K562 (cell line): ENCODE measurements at places on chromosomes 5 and 9.

DNA sequence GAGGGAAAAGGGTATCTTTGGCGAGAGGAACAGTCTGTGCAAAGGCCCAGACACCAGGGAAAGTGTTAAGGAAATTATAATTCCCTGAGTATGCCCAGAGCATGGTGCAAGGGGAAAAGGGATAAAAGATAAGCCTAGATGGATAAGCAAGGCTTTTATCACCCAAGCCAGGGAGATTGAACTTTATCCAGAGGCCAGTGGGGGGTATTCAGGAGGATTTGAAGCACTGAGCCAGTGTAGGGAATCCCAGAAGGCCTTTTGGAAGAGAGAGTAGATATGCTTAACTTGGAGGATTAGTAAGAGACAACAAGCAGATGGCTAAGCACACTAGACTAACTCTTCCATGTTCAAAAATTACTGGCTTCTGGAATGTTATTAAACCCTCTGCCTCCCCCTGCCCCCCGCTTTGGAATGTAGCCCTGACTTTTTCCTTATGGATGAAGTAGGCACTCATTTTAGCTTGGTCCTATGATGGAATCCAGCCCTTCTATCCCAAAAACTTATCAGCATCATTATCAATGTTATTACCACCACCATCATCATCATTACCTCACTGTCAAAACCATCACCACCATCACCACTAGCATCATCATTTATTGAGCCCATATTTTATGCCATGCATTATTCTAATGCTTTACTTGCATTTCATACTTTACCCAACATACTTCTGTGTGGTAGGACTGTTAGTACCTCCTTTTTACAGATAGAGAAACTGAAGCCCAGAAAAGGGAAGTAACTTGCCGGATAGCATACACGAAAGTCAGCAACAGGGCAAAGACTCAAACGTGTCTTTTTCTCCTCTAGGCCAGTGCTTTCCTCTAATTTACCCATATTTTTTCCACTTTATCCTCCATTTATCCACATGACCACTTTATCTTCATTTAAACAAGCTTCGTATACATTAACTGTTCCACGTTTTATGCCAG lies 237.0 kb downstream of the PAPPA start:
- no peaks in the 10 kb centered on the region for H3K27me3 ChIP-seq
- H3K4me3 ChIP-seq: no peak overlapping the region
- no peaks in the 10 kb centered on the region for H3K36me3 ChIP-seq
- H3K27ac ChIP-seq: no peak overlapping the region
- no peak for DNase-seq

DNA sequence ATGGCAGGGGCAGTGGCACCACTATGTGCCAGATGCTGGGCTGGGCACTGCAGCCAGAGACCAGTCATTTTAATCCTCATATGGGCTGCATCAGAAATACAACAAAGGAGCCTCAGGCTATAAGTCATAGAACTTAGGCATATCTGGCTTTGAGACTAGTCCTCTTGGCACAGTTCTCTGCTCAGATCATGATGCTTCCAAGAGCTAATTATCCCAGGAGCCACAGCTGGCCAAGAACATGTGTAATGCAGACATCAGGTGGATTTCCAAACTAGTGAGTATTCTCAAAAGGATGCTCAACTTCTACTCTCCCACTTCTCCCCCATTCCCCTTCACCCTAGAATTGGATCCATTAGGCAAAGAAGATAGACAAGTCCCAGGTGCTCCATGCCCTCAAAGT lies 562.2 kb upstream of the TRPC7 start:
- H3K36me3 ChIP-seq: no peaks in the 10 kb centered on the region
- H3K27ac ChIP-seq: no peak overlapping the region
- no peaks in the 10 kb centered on the region for H3K4me1 ChIP-seq
- H3K4me3 ChIP-seq: no peak overlapping the region
- no peak for DNase-seq
- H3K27me3 ChIP-seq: no peaks in the 10 kb centered on the region

DNA sequence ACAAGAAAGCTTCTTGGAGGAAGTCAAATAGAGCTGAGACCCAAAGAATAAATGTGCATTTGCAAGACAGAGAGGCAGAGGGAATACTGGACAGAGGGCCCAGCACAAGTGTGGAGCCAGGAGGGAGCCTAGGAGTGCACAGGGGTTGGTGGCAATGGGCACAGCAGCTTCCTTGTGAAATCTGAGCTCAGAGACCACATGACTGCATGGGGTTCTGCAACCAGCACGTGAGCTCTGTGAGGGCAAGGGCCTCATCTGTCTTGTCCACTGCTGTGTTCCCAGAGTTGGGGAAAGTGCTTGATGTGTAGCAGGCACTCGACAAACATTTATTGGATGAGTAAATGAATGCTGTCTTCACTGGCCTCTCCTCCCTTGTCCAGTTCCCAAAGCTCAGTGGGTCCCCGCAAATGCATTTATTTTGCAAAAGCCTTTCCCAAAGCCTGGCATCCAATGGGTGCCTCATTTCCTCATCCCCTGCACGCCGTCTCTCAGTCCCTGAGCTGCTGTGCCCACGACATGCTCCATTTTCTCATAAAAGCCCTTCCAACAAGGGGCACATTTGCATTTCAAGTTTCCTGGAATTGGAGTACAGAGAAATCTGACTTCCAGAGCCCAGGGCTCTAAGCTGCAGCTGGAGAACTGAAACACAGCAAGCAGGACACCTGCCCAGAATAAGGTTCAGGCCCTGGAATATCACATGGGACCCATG lies 58.5 kb downstream of the KCNIP1 start:
- H3K27me3 ChIP-seq: peaks cover 9% of the 10 kb centered on the region; the same call in 1 of the 2 replicates
- no peak overlapping the region for H3K27ac ChIP-seq
- H3K4me3 ChIP-seq: no peak overlapping the region
- no peaks in the 10 kb centered on the region for H3K4me1 ChIP-seq
- H3K36me3 ChIP-seq: no peaks in the 10 kb centered on the region

DNA sequence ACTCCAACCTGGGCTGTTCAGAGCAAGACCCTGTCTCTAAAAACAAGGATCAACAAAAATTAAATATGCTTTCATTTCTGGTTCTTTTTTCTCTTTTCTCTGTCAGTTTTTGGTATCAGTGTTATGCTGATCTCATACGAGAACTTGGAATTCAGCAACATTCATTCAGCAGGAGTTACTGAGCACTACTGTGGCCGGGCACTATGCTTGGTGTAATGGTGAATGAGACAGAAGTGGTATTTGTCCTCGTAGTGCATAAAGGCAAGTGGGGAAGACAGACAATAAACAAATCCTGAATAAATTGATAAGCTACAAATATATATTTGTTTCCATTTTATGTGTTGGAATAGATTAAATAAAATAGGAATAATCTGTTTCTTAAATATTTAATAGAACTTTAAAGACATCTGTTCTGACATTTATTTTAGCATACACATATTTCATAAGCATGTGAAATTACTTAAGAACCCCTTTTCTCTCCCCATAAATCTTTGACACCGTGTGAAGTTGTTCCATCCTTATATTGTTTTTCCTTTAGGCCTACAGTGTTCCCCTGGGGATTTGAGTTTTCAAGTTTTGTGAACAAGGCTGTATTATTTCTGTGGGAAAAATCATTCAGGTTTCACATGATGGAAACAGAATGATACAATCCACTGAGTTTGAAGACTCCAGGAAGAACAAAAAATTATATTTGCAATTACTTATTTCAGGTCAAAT lies 24.6 kb downstream of the UBAP1 start:
- peaks cover 4% of the 10 kb centered on the region; the same call in 1 of the 3 replicates for H3K4me1 ChIP-seq
- H3K27me3 ChIP-seq: no peaks in the 10 kb centered on the region

DNA sequence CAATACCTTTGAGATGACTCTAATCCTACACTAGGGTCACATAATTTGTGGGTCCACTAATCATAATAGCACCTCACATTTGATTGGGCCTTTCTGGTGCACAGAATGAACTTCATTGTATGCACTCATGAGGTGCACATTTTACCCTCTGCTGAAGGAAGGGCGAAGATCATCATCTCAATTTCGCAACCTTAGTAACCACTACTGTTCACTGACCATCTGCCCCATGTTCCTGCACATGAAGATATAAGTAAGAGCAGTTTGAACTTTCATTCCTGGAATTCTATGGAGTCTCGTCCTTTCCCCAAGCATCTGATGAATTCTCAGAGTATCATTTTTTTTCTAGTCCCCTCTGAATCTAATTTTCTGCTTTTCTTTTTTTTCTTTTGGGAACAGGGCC lies 21.2 kb downstream of the GAS1 start:
- H3K27me3 ChIP-seq: no peaks in the 10 kb centered on the region
- H3K36me3 ChIP-seq: no peaks in the 10 kb centered on the region
- DNase-seq: no peak
- H3K4me3 ChIP-seq: no peak overlapping the region
- H3K4me1 ChIP-seq: no peaks in the 10 kb centered on the region

DNA sequence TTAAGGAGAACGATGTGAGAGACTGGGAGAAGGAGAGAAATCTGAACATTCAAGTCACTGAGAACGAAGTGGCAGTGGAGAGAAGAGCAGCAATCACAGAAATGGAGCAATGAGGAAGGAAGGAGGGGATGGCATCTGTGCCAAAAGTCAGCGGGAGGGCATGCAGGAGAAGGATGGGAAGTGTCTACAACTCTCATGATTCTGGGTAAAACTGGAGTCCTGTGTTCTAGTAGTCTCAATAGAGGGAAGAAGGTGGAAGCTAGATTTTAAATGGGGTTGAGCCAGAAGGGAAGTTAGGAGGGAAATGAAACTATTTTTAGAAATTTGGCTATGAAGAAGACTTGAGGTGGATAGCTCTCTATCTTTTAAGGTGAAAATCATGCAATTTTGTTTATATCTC lies 39.1 kb upstream of the SPATA31C2 start:
- no peak overlapping the region for H3K4me3 ChIP-seq
- H3K27ac ChIP-seq: no peak overlapping the region
- no peak for DNase-seq
- no peaks in the 10 kb centered on the region for H3K4me1 ChIP-seq

DNA sequence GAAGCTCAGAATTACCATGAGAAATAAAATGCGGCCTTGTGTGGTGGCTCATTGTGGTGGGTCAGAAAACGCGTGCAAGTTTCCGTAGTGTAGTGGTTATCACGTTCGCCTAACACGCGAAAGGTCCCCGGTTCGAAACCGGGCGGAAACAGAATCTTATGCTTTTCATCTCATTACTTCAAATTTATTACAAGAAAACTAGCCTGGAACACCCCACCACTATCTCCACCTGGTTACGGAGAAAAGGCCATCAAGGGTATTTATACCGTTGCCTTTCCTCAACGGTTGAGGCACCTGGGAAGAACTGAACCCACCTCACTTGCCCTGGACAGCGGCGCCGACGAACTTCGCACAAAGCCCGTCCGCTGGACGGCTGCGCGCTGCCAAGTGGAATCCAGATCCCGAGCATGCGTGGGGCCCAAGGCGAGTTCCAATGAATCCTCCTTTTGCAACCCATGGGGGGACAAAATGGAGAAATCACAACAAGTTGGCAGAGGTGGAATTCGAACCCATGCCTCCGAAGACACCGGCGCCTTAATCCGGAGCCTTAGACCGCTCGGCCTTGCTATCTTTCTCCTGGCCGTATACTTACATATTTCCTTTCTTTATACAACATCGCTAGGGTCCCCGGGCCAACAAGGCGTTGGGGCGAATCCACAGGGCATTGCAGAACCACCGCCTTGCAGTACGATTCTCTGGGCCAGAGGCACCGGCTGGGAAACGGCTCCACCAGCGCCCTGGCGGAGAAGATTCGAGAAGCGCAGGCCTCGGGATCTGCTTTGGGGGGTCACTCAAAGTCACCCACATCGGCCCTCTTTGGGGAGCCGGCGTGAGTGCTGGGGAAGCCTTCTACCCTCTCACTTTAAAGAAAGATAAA lies 16.9 kb downstream of the OR2V2 start:
- peaks cover 43% of the 10 kb centered on the region for H3K4me1 ChIP-seq
- peak overlapping the region; percentile 42 for H3K4me3 ChIP-seq
- H3K27ac ChIP-seq: peak overlapping the region; percentile 87
- peak; percentile 83 for DNase-seq
- H3K36me3 ChIP-seq: no peaks in the 10 kb centered on the region
